ENCODE measurements at places on chromosomes 1 and 21. TPM values are rescaled to one million over a fixed set of nuclear protein-coding genes. Genes with fewer than 3 reads are reported as not detected.

The LCE3E gene
- not detected for total RNA-seq

The NFASC gene
- total RNA-seq, result 31.1 TPM

The ANKRD45 gene
- not detected for total RNA-seq

The HRNR gene
- total RNA-seq, result not detected

The B3GALT2 gene
- total RNA-seq, result 2.5 TPM

The IGSF21 gene
- total RNA-seq, result 1.2 TPM

The TTC24 gene
- not detected for total RNA-seq

The NPR1 gene
- total RNA-seq, result 67.1 TPM

The ADAMTSL4 gene
- 55.5 TPM for total RNA-seq

Measured in esophagus muscularis mucosa (tissue), 4 donors.